ENCODE measurements at places on chromosomes 12 and 14. TPM values are rescaled to one million over a fixed set of nuclear protein-coding genes. Genes with fewer than 3 reads are reported as not detected.

Gene RAD51B
- 43.6 TPM for total RNA-seq

Gene KRT7
- 8.9 TPM for total RNA-seq

Gene SLC10A1
- not detected for total RNA-seq

Gene OR4E2
- total RNA-seq, result not detected

Gene DEGS2
- 0.28 TPM for total RNA-seq

Gene RNASE1
- 4.5 TPM for total RNA-seq

Gene PDZRN4
- total RNA-seq, result not detected

Gene FOXG1
- not detected for total RNA-seq

Gene TMEM179
- not detected for total RNA-seq

Gene CD163L1
- total RNA-seq, result 0.97 TPM

Gene ELK3
- 19.4 TPM for total RNA-seq

- peak; percentile 77 for DNase-seq
These were observed 23.2 kb upstream of the ESRRB start for GRCh38 chr14:76352639-76353281.

GRCh38 chr12:93325855-93326254 is 51.9 kb upstream of the NUDT4 start:
- DNase-seq, result no peak

DNA sequence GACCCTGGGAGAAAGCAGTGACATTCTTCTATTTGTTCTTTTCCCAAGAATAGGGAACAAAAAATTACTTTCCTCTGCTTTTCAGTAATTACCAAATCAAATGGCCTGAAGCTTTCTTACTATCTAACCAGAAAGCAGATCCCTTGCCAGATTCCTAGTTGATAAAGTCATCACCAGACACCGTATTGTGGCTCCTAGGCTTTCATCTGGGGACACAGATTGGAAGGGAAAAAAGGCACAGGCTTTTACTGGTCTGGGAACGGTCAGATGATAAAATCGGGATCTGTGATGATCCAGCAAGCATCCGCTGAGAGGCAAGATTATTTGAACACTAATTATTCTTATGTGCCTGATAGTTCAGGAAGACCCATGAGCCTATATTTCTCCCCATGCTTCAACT is 79.1 kb upstream of the BCL2L14 start:
- no peak for DNase-seq

DNA sequence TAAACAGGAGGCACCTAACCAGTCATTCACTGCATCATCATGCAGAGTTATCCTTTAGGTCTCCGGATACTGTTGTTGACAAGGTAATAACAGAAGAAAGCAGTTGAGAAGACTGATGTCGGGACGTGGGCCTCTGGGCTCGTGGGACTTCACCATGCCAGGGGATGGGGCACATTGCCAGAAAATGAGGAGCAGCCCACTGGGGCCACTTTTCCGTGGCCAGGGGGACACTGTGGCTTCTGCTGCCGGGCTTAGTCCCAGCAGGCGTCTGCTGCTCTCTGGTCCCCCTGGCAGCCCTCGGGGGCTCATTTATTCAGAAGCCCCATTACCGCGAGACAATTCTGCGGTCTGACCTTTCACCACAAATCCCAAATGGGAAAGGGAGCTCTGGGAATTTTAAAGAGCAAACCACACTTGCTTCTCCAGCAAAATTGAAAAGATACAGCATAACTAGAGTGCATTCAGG is 201.2 kb downstream of the DAD1 start:
- DNase-seq, result no peak

DNA sequence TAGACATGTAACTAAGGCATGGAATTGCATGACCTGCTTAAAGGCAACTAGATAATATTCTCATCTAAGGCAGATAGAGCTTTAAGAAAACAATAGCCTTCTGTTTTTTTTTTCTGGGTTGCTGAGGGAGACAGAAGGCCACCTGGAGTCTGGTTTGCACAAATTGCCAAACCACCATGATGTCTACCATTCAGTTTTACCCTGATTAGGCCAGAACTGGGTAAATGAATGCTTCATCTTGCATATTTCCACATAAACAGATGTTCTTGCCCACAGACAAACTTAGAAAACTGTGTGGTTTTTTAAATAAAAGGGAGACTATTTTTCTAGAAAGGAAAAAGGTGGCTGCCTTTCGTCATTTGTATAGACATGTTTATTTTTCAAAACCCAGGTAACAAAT is 278.7 kb upstream of the PRICKLE1 start:
- DNase-seq, result no peak

- no peak for DNase-seq
These were observed 108.8 kb downstream of the CRACR2A start for GRCh38 chr12:3644104-3644503.

DNA sequence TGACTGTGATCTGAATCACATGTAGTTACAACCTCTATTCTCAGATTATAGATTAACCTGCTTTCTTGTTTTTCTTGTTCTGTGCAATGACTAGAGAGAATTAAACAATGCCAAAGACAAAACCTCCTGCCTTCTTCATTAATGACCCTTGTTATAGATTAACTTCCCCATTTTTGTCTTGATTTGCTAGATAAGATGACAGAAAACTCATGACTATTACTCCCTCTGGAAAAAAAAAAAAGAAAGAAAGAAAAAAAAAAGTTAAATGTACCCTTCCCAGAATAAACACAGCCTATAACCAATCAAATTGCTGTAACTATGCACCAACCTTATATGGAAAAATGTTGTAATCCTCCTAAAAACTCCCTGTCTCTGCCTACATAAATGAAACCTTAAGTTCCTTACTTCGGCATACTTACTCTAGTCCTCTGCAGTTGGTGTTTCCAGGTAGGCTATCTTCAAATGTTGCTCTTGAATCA is 41.1 kb upstream of the PCED1B start:
- no peak for DNase-seq

DNA sequence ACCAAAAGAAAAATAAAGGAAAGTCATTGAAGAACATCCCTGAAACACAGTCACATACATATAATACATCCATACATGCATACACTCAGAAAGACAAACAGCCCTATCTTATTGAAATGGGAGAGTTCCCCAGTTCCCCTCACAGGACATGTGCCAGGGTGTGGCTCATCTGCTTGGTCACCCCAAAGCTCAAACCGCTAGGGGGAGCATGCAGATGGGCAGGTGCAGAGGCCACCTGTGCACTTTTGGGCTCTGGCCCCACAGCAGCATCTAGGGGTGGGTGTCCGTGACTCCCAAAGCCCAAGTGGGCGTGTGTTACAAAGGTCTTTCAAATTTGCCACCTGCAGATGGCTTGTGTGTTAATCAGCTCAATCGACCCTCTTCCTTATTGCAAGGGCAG is 75.2 kb downstream of the CMAS start:
- DNase-seq, result peak; percentile 35

DNA sequence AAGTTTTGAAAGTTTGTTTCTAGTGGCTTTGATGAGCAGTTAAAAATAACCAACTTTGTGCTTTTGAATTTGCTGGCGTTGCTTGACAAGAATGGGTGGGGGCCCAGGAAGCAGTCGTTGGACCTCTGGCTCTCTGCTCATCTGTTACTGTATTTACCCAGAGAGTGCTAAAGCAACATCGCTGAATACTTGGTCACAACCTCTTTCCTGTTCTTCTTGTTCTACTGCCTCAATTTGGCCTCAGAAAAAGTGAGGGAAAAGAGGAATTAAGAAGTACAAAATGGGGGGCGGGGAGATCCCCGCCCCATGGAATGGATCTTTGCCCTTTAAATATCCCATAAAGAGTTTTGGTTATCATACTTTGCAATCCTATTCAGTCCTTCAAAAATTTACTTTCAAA is 221.5 kb upstream of the G2E3 start:
- no peak for DNase-seq

GRCh38 chr14:22179190-22179589 is 409.8 kb downstream of the DAD1 start:
- no peak for DNase-seq

DNA sequence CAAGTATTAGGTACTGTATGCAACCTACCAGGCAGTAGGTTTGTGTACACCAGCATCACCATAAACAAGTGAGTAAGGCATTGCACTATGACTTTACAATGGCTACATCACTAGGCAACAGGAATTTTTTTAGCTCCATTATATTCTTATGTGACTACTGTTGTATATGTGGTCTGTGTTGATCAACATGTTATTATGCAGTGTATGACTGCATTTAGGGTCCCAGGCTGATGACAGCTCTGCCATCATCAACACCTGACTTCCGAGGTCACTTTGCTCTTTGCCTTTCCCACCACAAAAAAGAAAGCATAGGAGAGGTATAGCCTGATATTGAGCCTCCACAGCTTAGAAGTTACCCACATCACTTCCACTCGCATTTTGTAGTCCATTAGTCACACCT is 217.5 kb upstream of the PELI2 start:
- DNase-seq, result no peak

GRCh38 chr14:99244367-99244901 is 27.6 kb downstream of the BCL11B start:
- DNase-seq, result peak; percentile 10

- no peak for DNase-seq
These were observed 13.9 kb upstream of the VRK1 start for GRCh38 chr14:96783043-96783914.

DNA sequence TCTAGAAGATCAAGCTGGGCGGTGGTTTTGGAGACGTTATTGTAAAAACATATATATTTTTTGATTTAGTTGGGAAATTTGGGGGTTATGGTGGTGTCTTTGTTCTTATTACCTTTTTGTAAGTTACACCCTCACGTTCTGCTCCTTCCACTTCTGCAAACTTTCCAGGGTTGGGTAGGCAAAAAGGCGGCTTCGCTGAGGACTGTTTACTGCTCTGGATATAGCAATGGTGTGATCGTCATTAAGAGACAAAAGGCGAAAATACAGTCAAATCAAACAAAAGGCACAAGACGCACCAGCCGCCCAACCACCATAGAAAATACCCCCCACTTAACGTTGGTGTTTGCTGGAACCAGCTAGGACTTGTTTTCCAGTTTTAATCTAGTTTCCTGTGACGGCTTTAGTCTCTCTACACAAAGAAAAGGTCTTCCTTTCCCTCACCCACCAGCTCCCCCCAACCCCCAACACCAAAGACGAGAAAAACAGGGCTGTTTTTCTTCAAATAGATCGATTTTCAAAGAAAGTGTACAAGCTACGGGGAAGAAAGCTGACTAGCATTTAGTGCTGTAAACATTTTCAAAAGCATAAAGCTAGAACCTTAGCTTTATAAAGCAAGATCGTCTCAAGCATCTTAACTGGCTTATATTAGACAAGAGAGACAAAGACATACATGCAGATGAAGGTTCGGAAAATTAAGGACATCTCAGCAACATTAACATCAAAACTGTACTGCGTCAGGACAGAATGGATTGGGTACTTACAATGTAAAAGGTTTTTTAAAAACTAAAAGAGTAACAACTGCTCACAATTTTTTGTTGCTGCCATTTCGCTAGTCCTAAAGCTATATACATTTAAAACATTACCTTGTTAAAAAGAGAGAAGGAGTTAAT is 2.0 kb upstream of the SETD1B start:
- DNase-seq, result no peak

GRCh38 chr12:65055859-65056258 is 65.2 kb downstream of the WIF1 start:
- no peak for DNase-seq

DNA sequence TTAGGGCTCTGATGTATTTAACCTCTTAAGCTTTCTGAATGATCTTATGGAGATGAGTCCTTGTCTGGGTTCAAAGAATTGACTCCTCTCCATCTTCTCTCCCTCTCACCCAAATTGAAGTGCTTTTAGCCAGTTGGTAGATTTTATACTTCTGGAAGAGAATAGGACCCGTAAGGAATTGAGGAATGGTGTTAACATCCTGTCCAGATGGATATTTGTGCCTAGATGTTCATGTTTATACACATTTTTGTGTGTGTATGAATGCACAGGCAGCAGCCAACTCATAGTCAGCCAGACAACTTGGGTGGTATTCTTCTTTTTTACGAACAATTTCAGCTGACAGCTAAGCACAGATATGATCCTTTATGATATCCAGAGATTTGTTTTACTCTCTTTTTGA is 449.6 kb upstream of the RGS6 start:
- no peak for DNase-seq
